ENCODE measurements at places on chromosomes 5 and 9. TPM values are rescaled to one million over a fixed set of nuclear protein-coding genes. Genes with fewer than 3 reads are reported as not detected.

DNA sequence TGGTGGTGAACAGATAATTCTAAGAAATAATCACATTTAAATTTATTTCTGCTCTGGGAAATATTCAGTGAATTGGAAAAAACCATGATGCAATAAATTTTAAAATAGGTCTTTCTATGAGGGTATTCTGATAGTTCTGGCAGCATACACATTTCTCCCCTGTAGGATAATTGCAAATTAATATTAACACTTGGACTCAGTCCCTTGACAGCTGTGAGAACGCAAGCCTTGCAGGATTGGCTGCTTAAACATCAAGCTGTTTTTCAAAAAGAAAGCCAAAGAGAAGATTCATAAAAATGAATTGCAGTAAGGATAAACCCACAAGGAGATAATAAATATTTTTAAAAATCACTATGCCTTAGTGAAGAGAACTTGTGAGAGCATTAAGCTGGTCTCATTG lies 180.0 kb downstream of the MTRR start:
- no peaks in the 10 kb centered on the region for H3K27me3 ChIP-seq
- no peaks in the 10 kb centered on the region for H3K4me1 ChIP-seq
- no peaks in the 10 kb centered on the region for H3K36me3 ChIP-seq
- no peak for DNase-seq
- no peak overlapping the region for H3K4me3 ChIP-seq

- H3K27me3 ChIP-seq: no peaks in the 10 kb centered on the region
- peaks cover 2% of the 10 kb centered on the region for H3K36me3 ChIP-seq
- H3K27ac ChIP-seq: no peak overlapping the region
- peak; percentile 49 for DNase-seq
- no peaks in the 10 kb centered on the region for H3K4me1 ChIP-seq
These were observed 127.1 kb downstream of the TRIO start for GRCh38 chr5:14270209-14270702.

DNA sequence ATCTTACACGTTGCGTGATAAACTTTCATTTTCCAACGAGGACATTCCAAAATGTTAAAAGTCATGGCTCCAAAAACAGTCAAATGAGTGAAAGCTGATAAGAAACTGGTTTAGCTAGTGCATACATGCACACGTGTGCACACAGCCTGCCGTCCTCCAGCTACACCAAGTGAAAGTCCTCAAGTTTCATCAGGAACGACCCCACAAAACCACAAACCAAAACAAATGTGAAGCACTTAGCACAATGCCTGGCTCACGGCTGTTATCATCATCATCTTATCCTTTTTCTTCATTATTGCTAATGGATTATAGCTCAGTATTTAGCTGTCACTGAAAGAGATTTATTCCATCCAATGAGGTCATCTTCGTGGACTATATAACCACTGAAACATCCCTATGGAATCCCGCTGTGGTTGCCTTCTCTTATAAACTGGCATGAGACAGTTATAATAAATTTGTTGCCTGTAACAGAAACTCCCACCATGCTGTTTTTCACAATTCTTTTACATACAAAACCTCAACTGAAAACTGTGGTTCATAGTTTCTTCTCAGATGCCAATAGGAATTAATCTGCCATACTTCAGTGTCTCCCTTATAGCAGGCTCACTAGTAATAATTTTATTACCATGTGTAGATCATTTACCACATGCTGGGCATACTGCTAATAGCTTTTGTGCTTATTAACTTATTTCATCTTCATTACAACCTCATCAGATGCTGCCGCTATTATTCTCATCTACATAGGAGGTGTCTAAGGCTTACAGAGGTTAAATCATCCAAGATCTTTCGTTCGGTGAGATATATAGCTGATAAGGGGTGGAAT lies 56.1 kb downstream of the SAXO1 start:
- no peaks in the 10 kb centered on the region for H3K4me1 ChIP-seq
- no peak for DNase-seq
- no peak overlapping the region for H3K4me3 ChIP-seq
- no peaks in the 10 kb centered on the region for H3K27me3 ChIP-seq
- no peak overlapping the region for H3K27ac ChIP-seq

- H3K27ac ChIP-seq: no peak overlapping the region
- no peak for DNase-seq
- H3K4me1 ChIP-seq: no peaks in the 10 kb centered on the region
- H3K27me3 ChIP-seq: peaks cover 4% of the 10 kb centered on the region
- H3K4me3 ChIP-seq: no peak overlapping the region
- no peaks in the 10 kb centered on the region for H3K36me3 ChIP-seq
These were observed 86.1 kb upstream of the PTPN3 start for GRCh38 chr9:109584205-109584604.

DNA sequence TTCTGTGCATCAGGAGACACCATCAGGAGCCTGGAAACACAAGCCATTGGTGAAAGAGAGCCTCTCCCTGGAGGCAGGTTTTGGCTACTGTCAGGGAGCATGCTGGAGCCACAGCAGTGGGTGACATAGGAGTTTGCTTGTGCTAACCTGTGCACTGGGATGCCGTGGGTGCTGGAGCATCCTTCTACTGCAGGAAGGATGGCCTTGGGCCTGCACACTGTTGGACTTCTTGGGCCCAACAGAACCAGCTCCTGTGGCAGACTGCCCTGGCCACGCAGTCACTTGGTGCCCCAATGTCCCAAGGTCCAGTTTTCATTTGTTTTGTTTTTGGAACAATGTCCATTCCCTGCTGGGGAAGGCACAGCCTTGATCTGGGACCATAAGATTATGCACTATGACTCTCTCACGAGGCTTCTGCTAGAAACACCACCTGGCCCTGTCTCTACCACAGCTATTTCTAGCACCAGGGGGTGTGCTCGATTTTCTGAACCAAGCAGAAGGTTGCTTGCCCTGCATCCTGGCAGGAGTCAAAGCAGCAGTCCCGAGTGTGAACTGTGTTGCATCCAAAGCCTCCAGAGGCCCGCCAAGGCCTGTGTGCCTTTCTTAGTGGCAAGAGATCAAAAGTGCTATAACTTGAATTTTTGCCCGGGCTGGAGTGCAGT lies 5.5 kb upstream of the LTC4S start:
- H3K27ac ChIP-seq: no peak overlapping the region
- no peak overlapping the region for H3K4me3 ChIP-seq
- H3K36me3 ChIP-seq: no peaks in the 10 kb centered on the region
- H3K4me1 ChIP-seq: peaks cover 11% of the 10 kb centered on the region
- DNase-seq: no peak

GRCh38 chr5:131974016-131974415 lies 28.6 kb upstream of the MEIKIN start:
- H3K4me1 ChIP-seq: peaks cover 19% of the 10 kb centered on the region
- no peak overlapping the region for H3K4me3 ChIP-seq
- no peak for DNase-seq
- H3K27me3 ChIP-seq: no peaks in the 10 kb centered on the region
- H3K27ac ChIP-seq: peak overlapping the region; percentile 20

DNA sequence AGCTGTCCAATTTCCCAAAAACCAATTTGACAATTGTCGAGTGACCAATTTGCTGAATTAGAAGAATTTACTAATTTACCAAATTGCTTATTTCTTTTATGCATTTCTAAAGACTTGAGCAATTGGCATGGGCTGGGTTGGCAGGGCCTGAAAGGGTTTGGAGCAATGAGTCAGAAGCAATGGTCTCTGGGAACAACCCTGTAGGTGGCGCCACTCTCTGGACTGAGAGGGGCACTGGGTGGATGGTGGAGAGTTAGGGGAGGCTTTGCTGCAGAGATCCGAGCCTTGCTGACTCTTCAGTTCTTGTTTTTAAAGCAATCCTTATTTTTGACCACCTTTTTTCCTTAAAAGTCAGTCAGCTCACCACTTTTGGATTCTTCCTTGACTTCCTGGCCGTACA lies 71.5 kb upstream of the RPS23 start:
- no peaks in the 10 kb centered on the region for H3K36me3 ChIP-seq
- no peak for DNase-seq
- H3K4me3 ChIP-seq: no peak overlapping the region
- no peaks in the 10 kb centered on the region for H3K27me3 ChIP-seq
- no peak overlapping the region for H3K27ac ChIP-seq

GRCh38 chr9:114037961-114038723 lies 40.0 kb downstream of the AMBP start:
- no peak for DNase-seq
- H3K27ac ChIP-seq: no peak overlapping the region
- no peaks in the 10 kb centered on the region for H3K4me1 ChIP-seq
- H3K27me3 ChIP-seq: no peaks in the 10 kb centered on the region
- H3K36me3 ChIP-seq: no peaks in the 10 kb centered on the region

DNA sequence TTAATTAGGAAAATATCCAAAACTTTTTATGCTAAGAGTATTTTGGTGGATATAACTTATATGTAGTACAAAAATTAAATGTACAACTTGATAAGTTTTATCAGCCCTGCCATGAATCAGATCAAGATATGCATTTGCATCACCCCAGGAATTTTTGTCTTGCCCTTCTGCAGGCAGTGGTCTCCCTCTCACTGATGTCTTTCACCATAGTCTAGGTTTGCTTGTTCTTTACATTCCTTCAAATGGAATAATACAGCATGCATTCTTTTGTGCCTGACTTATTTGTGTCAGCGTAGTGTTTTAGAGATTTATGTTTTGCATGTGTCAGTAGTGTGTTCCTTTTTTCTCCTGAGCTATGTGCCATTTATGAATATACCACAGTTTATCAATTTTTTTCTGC lies 36.4 kb downstream of the RNF180 start:
- H3K4me3 ChIP-seq: no peak overlapping the region
- no peak overlapping the region for H3K27ac ChIP-seq
- H3K4me1 ChIP-seq: no peaks in the 10 kb centered on the region
- DNase-seq: no peak

DNA sequence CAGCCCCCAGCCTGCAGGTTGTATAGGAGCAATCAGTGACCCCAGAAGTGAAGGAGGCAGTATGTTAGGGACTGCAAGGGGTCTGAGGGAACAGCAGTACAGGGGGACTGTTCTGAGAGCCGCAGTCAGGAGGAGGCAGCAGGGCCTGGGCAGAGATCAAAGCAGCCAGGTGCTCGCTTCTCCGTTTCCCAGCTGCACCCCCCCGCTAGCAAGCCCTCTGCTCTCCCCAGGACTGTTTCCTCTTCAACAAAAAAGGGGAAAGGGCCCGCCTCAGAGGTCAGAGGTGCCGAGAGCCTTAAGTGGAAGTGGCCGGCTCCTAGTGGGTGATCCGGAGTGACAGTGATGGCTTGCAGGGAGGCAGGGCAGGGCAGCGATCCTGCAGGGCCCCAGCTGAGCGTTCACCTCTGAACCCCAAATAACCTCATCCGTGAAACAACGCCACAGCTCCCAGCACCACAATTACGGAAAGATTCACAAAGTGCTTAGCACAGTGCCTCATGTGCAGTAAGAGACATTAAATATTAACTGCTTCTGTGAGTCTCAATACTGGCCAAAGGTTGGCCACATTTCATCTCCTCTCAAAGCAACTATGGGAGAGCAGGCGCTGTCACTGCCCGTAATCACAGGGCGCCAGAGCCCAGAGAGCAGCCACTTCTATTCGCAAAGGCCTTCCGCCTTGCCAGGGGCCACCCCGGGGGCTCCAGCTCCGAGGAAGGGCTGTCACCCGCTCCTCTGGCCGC lies 8.0 kb downstream of the CLPTM1L start:
- H3K36me3 ChIP-seq: peaks cover 91% of the 10 kb centered on the region
- H3K4me3 ChIP-seq: no peak overlapping the region
- H3K27me3 ChIP-seq: no peaks in the 10 kb centered on the region
- no peak overlapping the region for H3K27ac ChIP-seq
- no peak for DNase-seq

- no peak for DNase-seq
- H3K27me3 ChIP-seq: no peaks in the 10 kb centered on the region
- H3K27ac ChIP-seq: no peak overlapping the region
- no peaks in the 10 kb centered on the region for H3K36me3 ChIP-seq
- no peaks in the 10 kb centered on the region for H3K4me1 ChIP-seq
These were observed 141.7 kb upstream of the MARCHF11 start for GRCh38 chr5:16321284-16321683.

- DNase-seq: no peak
- peaks cover 11% of the 10 kb centered on the region for H3K36me3 ChIP-seq
- H3K4me1 ChIP-seq: peaks cover 93% of the 10 kb centered on the region
These were observed 36.6 kb downstream of the SEMA4D start for GRCh38 chr9:89461265-89461664.

The SPAAR gene
- total RNA-seq: not detected

The GARIN3 gene
- not detected for total RNA-seq

The QRFP gene
- total RNA-seq: not detected

The RNF180 gene
- not detected for total RNA-seq

The ZBTB43 gene
- 61.0 TPM for total RNA-seq

The IL9 gene
- not detected for total RNA-seq

The SPINK13 gene
- total RNA-seq: not detected

All from natural killer cell (primary cell).